Stimulated activated CD4-positive, alpha-beta T cell treated with anti-CD3 and anti-CD28 coated beads, Interleukin-12 subunit alpha, Interleukin-12 subunit beta, amount 100 ng/mL, for 4 hours (primary cell): ENCODE measurements at places on chromosomes 7 and 10.

GRCh38 chr7:65448816-65449504 lies 75.3 kb downstream of the ZNF92 start:
- DNase-seq, result no peak

- no peak for DNase-seq
Observed at GRCh38 chr7:41637049-41637448, 65.8 kb downstream of the INHBA start.

GRCh38 chr7:32217341-32218153 lies 147.3 kb upstream of the PDE1C start:
- DNase-seq, result no peak

DNA sequence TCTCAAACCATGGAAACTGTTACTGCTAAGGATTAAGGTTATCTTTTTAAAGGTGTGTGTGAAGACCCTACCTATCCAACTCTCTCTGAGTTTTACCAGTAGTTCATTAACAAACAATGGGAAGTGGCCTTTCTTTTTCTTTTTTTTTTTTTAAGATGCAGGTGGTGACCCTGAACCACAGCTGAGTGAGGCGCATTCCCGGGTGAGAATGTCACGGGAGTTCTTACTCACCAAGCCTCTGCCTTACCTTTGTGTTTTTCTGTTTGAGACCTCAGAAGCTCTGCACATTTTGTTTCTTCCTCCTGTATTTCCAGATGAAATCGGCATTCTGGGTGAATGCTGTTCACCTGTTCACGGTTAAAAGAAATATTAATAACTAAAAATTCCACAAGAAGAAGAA lies 2.5 kb downstream of the VIPR2 start:
- DNase-seq, result no peak
